ENCODE measurements at places on chromosomes 3 and 15.

DNA sequence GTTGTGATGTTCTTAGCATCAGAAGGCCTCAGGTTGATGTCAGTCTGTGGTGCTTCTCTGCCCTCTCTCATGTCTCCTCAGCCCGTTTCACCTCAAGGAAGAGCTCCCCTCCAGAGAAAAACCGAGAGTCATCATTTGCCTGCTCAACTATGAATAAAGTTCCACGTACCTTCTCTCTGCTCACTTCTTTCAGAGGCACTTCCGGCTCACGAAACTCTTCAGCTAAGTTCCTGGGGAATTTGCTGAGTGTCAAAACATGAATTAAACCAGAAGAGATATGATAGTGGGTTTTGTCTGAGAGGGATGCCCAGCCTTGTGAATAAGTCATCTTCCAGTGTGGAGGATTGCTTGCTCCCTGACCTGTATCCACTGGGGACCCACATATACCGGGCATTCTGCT lies 37.7 kb downstream of the CCR4 start:
- DNase-seq = no peak

DNA sequence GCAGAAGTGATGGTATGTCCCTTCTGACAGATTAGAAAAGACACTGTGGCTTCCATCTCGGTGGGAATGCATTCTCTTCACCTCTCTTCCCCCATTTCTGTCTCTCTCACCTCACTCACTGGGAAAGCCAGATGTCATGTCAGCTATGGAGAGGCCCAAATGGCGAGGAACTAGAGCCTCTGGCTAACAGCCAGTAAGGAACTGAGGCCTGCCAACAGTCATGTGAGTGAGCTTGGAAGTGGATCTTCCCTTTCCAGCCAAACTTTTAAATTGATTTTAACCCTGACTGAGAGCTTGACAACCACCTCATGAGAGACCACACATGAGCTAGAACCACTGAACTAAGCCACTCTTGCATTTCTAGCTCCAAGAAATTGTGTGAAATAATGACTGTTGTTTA lies 35.2 kb upstream of the CDAN1 start:
- no peak for DNase-seq

- DNase-seq = no peak
Measured at GRCh38 chr15:62071711-62072308, 5.0 kb downstream of the C2CD4A start.

- no peak for DNase-seq
Measured at GRCh38 chr15:83784975-83785374, 131.1 kb downstream of the ADAMTSL3 start.

GRCh38 chr3:64094713-64095079 lies 71.4 kb upstream of the PSMD6 start:
- DNase-seq = no peak

DNA sequence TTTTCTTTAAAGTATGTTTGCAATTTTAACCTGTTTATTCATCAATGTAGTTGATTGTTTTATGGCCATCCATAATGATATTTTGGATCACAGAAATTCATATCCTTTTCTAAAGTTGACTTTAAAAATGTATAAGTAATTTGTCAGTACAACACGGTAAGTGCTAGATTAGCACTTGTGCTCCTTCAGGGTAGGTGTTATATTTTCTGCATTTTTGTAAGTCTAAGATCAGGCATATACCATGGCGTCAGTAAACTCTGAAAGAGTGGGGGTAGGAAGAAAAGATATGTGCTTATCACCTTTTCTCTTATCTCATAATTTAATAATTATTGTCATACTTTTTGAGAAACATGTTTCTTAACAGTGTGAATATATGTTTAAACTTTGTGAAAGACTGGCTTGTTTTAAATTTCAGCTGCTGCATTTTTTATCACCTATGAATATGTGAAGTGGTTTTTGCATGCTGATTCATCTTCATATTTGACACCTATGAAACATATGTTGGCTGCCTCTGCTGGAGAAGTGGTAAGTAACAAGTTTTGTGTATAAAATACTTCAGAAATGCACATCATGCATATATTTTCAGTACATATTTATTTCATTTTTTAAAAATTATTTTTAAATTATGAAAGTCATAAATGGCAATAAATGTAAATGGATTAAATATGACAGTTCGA lies 22.1 kb downstream of the SLC25A26 start:
- DNase-seq = no peak

GRCh38 chr3:976006-976405 lies 116.8 kb upstream of the CNTN6 start:
- DNase-seq = no peak

DNA sequence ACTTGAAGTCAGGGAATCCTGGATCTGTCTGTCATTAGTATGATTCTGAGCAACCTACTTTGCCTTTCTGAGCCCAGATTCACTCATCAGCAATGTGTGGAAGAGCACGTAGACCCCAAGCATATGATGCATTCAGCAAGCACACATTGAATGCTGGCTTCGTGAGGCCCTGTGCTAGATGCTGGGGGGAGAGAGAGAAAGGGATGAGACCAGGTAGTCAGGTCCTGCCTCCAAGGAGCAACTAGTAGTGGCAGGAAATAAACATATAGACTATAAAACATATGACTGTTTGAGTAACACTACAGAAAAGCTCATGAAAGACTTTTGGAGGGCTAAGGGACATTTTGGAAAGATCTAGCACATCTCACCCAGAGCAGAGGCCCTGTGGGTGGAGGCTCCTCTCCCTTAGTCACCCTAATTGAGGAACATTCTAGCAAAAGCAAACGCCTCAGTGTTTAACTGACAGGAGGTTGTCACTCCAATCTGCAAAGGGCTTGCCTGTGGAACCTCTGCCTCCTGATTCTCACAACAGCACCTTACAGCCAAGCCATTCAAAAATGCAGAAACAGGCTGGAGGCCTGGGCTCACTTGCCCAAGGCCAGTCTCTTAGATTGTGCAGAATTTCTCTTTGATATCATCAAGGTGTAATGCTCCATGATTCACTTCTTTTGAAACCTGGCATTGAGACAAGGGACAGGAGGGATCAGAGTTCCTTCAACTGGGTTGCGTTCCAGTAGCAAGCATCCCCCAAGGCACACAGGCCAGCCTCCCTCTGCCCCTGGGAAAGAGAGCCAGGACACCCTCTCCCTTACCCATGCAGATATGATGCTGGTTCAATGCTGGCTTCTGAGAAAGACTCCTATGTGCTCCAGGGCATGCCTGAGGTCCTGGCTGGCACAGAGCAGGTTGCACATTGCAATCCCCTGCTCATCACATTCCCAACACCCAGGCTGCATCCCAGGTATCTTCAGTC lies 26.1 kb downstream of the STARD5 start:
- no peak for DNase-seq

DNA sequence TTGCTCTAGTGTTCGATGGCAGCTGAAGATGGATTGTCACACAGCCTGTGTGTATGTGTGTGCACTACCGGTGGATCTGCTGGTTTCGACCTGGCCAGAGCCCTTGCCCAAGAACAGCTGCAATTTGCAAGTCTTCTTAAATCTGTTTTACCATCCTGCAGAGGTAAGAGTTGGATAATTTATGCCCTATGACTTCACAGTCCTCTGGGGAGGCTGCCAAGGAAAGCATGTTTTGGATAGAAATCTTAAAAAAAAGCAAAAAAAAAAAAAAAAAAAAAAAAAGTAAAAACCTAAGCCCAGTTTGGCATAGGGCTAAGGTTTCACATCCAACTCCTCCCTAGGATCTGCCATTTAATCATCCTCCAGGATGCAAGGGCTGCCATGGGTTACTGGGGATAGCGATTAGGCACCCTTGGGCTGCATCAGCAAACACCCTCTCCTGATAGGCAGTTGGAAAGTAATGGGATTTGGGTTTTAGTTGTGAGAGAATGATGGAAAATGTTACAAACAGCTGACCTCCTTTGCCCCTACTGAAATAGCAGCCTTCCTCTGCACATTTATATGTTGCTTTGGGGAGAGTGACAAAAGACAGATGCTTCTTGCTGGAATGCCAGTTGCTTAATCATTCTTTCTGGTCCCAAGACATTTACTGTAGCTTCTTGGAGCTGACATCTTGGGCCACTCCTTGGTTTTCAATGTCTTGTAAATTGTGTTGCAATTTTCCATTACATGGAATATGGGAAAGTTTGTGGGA lies 35.4 kb downstream of the CD200R1L start:
- DNase-seq = no peak

GRCh38 chr15:72902245-72902918 lies 118.8 kb upstream of the ADPGK start:
- peak; percentile 77 for DNase-seq

DNA sequence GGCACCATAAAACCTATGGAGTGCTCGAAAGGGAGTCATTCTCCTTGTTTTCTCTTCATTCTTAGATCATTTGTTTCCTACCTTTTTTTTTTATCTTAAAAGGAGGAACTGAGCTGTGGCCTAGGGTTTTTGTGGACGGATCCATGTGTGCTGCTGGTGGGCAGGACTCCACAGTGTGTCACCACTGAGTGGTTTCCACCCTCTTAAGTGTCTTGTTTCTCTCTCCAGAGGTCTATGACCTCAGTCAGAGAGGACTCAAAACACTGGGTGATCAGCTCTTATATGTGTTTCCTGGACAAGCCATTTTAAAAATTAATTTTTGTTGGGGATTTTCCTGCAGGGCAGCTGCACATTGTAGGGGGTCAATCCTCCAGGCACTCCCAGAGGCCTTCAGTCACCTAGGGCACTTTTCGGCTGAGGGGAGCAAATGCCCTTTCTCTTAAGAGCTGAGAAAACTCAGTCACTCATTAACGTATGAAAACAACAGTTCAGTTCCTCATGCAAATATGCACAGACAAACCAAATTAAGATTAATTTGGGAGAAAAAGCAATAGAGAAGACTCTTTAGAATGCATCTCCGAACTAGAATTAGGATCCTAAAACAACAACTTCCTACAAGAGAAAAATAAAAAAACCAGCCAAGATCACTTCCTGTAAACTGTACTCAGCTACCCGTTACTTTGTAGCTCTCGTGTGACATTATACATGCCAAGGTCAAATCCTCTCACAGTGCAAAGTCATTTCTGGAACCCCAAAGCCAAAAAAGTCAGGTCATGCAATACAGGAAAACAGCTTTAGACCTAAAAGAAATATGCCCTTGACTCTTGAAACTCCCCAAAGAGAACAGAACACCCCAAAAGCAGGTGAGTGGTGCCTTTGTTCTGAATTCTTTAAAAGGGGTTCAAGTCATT lies 27.6 kb upstream of the FAM3D start:
- no peak for DNase-seq

- DNase-seq = no peak
Measured at GRCh38 chr3:89434621-89435380, 327.4 kb downstream of the EPHA3 start.

DNA sequence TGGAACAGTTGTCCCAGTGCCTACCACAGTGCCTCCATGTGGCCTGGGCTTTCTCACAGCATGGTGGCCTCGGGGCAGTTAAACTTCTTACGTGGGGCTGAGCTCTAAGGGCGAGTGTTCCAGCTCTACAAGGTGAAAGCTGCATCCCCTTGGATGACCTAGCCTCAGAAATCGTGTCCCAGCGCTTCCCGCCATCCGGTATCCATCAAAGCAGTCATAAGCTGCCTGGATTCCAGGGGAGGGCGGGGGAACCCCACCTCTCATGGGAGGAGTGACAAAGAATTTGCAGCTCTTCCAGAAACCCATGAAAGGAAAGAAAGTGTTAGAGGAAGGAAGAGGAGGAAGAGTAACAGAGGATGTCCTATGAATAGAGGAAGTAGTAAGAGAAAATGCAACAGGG lies 45.8 kb upstream of the CCDC174 start:
- DNase-seq = peak; percentile 13

GRCh38 chr3:72142028-72142427 lies 357.1 kb upstream of the PROK2 start:
- DNase-seq = no peak

DNA sequence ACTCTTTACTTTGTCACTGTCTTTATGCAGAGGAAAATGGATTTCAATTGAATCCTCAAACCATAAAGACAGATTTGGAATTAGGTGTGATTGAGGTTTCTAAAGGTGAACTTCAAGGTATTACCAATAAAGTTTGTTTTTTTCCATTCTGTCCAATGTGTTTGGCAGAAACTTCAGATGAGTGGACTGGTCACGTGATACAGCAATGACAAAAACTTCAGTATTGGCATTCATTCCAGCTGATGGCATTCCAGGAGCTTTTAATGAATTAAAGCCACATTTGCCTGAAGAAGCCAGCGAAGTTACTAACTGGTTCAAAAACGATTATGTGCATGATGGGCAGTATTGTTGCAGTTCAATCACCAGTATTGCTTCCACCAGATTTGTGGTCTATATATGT lies 4.5 kb upstream of the MASP1 start:
- no peak for DNase-seq
